Right lung (tissue), 10 donors: ENCODE measurements at places on chromosomes 13 and 19.

DNA sequence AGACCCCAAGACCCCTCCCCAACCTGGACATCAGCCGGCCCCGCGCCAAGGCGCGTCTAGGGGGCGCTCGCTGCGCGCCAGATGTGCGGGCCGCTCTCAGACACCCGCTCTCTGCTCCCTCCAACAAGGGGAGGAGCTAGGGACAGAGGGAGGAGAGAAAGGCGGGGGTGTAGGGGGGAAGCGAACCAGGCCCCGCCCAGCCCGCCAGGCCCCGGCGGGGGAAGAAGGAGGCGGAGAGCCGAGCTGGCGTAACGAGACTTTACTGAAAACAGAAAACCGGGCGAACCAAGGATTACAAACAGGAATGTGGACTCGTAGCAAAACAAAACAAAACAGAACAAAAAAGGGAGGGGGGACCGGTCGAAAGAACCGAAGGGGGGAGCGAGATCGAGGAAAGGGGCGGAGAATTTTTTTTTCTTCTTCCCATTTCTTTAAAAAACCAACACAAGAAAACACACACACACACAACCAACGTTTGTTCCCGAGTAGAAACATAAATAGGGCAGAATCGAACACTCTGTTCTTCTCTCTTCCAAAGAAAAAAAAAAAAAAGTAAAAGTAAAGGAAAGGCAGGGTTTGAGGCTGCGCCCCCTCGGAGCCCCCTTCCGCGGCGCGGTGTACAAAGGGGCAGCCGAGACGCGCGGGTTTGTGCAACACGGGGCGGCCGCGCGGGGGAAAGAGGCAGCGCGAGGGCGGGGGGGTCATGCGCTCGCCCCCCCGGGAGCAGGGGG is 1.7 kb downstream of the JUND start:
- DNase-seq = peak; percentile 94

- DNase-seq = no peak
These were observed 111.7 kb downstream of the INSR start for GRCh38 chr19:7182489-7182888.

- DNase-seq = no peak
These were observed 2.7 kb upstream of the HPN start for GRCh38 chr19:35038623-35039512.

DNA sequence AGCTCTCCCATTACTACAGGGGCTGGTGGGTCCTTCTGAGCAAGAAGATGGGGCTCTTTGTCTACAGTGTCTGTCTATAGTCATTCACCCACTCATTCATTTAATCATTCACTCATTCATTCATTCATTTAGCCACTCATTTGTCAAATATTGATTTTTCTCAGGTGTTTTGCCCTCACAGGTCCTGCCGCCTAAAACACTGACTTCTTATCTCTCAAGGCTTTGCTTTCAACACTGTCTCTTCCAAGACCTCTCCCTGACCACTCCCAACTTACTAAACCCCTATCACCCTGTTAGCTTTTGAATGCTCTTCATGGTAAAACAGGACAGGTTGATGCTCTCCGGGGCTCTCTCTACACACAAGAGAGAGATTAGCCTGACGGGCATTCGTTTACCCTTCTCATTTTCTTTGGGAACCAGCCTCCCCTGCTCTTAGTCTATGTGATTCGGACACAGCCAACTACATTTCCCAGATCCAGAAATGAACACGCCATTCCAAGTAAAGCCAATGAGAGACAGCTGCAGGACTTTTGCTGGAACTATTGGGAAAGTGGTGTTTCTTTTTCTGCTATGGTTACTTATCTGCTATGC is 22.7 kb downstream of the FAM187B start:
- DNase-seq = no peak

- DNase-seq = no peak
These were observed 247.9 kb downstream of the DACH1 start for GRCh38 chr13:71619096-71619495.

- no peak for DNase-seq
These were observed 492.6 kb downstream of the COG6 start for GRCh38 chr13:40148101-40148500.

DNA sequence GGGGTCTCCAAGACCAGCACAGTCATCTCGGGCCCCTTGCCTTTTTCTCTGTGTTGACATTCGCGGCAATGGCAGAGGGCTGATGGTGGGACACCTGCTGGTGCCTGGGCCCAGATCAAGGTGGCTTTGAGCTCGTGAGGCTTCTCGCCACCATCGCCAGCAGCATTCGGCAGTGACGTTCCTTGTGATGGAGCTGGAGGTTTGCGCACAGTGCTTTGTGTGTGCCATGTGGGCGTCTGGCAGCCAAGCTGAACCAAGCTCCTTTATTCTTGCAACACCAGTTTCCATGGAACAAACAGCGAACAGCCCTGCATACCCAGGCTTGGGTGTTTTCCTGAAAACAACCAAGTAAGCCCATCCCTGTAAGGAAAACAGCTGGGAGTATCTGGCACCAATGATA is 9.1 kb upstream of the TMEM255B start:
- DNase-seq = no peak

DNA sequence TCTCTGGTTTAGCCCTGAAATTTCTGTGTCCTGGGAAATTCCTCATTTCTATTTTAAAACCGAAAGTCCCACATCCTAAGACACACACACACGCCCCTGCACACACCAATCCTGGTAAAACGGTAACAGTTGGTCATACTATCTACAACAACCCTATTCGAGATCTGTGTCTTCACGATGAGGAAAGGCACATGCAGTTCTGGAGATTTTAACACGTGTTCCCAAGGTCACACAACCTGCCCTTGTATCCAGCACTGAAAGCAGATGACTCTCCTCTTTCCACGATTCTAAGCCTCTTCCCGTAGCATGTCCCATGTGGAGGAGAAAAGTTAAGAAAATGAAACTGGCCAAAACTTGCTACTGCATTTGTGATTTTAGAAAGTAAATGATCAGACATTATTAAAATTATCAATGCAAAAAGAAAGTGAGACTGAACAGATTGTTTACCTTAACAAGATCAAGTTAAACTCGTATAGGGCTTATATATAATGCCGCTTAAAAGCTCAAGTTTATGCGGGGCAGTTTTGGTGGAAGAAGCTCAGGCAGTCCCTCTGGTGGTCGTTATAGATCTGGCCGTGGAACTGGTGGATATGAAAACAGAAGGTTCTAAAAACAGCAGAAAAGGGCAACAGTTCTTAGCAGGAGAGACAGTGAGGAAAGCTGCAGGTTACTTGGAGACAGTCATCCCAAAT is 32.7 kb downstream of the VSTM1 start:
- no peak for DNase-seq

- DNase-seq = no peak
These were observed 357.2 kb downstream of the DLEU7 start for GRCh38 chr13:50485979-50486935.

DNA sequence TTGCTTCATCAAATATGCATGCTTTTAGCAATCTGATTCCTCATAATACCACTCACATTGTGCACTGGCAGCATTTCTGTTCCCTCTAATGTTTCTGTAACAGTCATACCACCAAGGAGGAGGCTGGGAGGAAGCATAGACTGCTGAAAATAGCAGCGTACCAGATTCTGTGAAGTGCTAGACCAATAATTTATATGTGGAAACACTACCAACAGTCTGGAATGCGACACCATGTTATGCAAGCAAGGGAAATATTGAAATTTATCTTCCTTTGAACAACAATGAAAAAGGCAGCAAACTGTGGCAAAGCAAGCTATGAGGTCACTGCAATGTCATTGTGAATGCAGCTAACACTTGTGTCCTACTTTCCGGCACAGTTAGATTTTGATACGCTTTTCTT is 1388.0 kb downstream of the EFNB2 start:
- DNase-seq = no peak

GRCh38 chr13:21971662-21972621 is 301.1 kb downstream of the FGF9 start:
- peak; percentile 81 for DNase-seq

- DNase-seq = no peak
These were observed 160.9 kb downstream of the PCDH9 start for GRCh38 chr13:67069117-67069767.

DNA sequence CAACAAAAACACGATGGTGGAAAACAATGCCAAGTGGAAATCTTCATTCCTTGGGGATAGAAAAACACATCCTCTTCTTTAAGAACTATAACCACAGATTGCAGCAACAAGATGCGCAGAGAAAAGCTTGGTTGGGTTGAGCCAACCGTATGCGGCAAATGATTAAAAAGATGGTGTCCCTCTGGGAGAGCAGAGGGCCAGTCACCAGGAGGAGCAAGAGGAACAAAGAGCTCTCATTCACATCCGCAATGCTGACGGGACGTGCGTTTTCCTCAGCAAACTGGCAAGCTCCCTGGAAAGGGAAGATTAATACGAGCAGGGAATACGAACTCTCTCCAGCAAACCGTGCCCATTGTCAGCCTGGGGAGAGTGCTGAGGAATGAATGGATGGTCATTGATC is 141.6 kb downstream of the KATNAL1 start:
- DNase-seq = no peak

DNA sequence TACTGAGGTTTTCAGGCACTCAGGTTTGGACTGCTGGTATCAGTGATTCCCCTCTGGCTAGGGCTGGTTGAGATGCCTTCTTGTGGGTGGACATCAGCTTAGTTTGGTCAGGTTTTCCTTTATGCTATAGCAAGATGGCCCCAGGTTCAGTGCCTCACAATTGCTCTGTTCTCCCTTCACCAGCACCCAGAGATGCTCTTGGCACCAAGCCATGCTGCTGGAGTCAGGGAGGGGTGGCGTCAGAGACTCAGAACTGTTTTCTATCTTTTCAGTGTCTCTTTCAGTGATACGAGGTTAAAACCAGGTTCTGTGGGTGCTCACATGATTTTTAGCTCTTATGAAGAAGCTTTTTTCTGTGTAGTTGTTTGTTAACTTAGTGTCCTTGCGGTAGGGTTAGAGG is 96.9 kb downstream of the NBEA start:
- no peak for DNase-seq

- no peak for DNase-seq
These were observed 547.7 kb upstream of the SLITRK1 start for GRCh38 chr13:84430015-84430414.

GRCh38 chr19:51779181-51779580 is 15.8 kb upstream of the FPR3 start:
- no peak for DNase-seq

- no peak for DNase-seq
These were observed 11.9 kb upstream of the SULT2B1 start for GRCh38 chr19:48540110-48540509.

- no peak for DNase-seq
These were observed 68.1 kb downstream of the ABCC4 start for GRCh38 chr13:95233026-95233635.

- no peak for DNase-seq
These were observed 17.3 kb upstream of the CACNG8 start for GRCh38 chr19:53945441-53945840.

- no peak for DNase-seq
These were observed 512.2 kb downstream of the LMO7 start for GRCh38 chr13:76148374-76148773.

GRCh38 chr19:6740589-6741343 is 1.3 kb downstream of the TRIP10 start:
- DNase-seq = peak; percentile 67
